ENCODE measurements at places on chromosomes 1 and 21.

- no peak for DNase-seq
Observed at GRCh38 chr1:11238311-11238710, 24.0 kb downstream of the MTOR start.

- DNase-seq = no peak
Observed at GRCh38 chr1:244163861-244164510, 112.9 kb downstream of the ZBTB18 start.

GRCh38 chr1:179323436-179323835 is 29.8 kb downstream of the SOAT1 start:
- DNase-seq = no peak

DNA sequence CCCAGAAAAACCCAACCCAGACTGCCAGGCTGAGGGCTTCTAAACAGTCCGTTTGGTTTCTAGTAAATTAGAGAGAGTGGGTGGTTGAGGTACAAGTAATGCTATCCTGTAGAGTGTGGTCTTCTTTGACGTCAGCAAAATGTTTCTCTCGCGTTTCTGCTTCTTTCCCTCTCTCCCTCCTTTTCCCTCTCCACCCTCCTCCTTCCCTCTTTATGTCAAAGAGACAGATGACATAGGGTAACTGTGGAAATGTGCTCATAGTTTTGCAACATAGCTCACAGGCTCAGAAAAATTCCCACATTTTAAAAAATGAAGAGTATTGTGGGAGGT is 158.3 kb downstream of the TOMM20 start:
- no peak for DNase-seq

DNA sequence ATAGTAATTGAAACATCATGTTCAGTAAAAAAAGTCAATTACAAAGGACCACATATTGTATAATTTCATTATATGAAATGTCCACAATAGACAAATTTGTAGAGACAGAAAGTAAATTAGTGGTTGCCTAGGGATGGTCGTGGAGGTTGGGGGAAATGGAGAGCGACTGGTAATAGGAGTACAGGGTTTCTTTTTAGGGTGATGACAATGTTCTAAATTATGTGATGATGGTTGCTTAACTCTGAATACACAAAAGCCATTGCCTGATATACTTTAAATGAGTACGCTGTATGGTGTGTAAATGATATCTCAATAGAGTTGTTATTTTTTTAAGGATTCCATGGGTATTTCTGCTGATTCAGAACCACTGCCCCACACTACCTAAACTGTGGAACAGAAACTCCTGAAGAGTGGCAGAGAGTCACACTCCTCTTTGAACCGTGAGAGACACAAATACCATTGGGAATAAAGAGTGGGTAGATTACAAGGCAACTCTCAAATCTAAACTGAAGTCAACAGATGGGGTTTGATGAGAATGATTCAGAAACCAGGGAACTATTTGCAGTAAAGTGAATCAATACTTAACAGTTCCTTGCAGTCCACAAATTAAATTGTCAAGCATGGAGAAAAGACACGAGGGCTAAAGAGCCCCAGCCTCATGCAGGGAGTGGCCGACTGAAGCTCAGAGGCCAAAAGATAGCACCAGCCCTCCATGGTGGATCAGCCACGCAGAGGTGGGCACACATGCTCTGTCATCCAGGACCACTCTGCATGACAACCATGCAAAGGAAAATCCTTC is 118.0 kb downstream of the CAPN8 start:
- no peak for DNase-seq

- DNase-seq = no peak
Observed at GRCh38 chr21:29677326-29677725, 262.5 kb downstream of the GRIK1 start.

DNA sequence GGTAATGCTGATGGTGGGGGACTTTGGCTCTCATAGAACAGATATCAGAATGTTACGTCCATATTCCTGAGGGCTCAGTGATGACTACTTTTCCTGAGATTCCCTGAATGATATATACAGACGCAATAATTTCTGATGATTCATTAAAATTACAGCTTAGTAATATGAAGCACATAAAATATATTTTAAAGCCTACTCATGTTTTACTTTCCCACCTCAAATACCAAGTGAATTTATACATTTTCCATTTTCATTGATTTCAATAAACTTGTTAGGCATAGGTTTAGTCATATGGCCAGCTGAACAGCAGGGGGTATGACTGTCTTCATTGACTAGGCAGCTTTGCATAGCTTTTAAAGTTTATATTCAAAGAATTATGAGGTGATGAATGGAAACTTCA is 26.2 kb upstream of the PDC start:
- no peak for DNase-seq

DNA sequence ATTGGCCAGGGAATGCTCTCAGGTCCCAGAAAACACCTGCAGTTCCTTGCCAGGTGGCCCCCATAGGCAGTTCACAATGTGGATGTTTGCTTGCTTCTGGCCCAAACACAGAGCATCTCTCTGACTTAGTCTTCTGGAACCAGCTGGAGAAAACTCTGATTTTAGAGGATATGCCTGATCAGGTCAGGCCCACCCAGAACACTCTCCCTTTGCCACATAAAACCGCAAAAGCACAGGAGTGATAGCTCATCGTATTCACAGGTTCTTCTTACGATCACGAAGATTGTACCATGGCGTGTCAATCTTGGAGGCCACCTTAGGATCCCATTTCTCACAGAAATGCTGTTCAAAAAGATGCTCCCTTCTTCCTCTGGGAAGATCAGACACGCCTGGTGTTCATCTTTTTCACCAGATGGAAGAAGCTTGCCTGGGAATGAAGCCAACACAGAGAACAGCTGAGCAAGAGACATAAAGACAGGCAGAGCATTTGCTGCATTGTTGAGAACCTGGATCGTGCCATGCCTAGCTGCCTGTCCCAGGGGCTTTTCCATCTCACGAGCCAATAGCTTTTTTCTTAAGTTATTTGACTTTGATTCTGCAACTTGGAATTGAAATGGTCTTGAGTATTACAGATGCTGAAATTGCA is 11.6 kb upstream of the CD247 start:
- no peak for DNase-seq

DNA sequence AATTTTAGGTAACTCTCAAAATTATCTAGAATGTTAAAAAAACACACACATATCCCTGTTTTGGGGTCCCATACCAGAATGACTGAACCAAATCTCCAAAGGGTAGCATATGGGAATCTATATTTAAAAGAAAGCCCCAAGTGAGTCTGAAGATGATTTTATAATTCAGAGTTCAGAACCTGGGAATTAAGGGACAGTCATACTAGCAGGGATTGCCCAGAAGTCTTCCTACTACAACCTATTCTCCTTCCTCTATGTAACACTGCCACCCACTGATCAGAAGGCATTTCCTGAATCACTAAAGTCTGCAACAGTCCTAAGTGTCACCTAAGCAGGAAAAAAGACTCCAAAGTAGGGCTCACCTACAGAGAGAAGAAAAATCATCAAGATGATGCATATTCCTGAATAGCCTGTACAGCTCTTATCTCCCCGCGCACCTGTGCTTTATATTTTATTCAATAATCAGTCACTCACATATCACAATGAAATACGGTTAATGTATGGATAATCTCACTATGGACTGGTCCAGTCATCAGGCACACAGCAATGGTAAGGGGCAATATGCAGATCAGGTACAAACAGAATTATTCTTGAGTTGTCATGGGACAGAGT is 4.9 kb downstream of the RGS1 start:
- DNase-seq = no peak

- DNase-seq = no peak
Observed at GRCh38 chr1:157133426-157133825, 4.8 kb downstream of the ETV3 start.

- no peak for DNase-seq
Observed at GRCh38 chr1:64505944-64506655, 36.2 kb downstream of the CACHD1 start.

- no peak for DNase-seq
Observed at GRCh38 chr1:193700710-193701355, 514.4 kb upstream of the B3GALT2 start.

DNA sequence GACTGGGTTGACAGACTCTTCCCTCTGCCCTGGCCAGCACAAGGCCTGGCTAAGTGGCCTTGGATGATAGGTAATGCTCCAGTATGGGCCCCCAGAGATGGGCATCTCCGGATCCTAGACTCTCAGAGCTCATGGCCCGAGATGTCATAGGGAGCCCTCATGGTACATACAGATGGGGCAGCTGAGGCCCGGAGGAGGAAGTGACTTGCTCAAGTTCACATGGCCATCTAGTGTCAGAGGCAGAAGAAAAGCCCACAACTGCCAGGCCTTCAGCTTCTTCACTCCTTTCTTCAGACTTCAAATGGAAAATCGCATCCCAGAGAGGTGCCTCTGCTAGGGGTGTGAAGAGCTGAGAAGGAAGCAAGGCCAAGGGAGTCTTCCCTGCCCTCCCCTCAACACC is 46.8 kb upstream of the SYNC start:
- DNase-seq = no peak

- no peak for DNase-seq
Observed at GRCh38 chr1:243693800-243694199, 156.2 kb downstream of the AKT3 start.

GRCh38 chr1:97920276-97920831 is 480 bp downstream of the DPYD start:
- no peak for DNase-seq

GRCh38 chr1:201717286-201717685 is 111.7 kb upstream of the IPO9 start:
- no peak for DNase-seq

DNA sequence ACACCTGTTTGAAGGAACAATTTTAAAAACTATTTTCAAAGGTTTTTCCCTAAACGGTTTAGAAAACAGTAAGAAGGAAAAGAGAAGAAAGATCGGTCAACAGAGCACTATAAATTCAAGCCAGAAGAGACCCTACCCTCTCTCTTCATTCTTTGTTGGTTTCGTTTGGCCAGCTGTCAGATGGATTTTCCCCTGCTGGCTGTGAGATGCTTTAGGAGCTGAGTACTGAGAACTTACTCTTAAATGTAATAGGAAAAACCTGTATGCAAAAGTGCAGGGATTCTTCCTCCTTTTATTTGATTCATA is 1.3 kb upstream of the TXNIP start:
- no peak for DNase-seq

DNA sequence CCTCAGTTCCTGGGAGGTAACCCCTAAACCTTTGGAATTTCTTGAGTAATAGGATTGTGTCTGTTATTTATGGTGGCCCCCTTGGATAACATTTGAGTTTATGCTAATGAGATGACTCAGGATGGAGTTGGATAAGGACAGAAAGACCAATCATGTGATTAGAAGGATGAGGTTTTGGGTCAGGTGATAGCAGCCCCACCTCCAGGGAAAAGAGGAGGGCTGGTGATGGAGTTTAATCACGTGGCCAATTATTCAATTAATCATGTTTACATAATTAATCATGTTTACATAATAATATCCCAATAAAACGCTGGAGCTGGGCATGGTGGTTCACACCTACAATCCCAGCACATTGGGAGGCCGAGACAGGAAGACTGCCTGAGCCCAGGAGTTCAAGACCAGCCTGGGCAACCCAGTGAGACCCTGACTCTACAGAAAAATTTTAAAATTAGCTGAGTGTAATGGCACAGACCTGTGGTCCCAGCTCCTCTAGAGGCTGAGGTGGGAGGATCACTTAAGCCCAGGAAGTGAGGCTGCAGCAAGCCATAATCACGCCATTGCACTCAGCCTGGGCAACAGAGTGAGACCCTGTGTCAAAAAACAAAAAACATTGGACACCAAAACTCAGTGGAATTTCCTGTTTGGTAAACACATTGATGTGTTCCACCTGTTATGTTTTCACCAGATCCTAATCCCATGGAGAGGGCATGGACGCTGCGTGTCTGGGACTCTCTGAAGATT is 73.3 kb downstream of the NUP210L start:
- no peak for DNase-seq

DNA sequence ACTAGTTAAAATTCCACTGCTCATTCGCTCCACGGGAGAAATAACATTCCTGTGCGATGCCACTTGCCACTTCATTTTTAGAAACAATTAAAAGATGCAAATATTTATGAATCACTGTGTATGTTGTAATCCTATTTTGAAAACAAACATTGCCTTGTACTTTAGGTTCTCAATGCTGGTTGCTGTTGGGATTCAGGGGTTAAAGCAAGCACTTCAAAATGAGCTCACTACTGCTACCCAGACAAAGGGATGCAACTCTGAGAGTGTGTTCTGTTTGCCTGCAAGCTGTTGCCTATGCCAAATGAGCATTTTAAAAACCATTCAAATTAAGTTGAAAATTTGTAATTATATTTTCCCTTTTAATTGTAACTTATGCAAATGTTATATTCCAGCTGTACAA is 87.5 kb downstream of the RWDD3 start:
- DNase-seq = no peak

DNA sequence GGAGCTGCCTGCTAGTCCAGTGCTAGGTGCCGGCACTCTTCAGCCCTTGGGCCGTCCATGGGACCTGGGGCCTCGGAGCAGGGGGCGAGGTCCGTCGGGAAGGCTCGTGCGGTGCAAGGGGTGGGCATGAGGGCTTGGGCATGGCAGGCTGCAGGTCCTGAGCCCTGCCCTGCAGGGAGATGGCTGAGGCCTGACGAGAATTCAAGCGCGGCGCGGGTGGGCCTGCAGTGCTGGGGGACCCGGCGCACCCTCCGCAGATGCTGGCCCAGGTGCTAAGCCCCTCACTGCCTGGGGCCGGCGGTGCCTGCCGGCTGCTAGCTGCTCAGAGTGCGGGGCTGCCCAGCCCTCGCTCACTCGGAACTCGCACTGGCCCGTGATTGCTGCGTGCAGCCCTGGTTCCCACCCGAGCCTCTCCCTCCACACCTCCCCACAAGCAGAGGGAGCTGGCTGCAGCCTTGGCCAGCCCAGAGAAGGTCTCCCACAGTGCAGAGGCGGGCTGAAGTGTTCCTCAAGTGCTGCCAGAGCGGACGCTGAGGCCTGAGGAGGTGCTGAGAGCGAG is 467.0 kb downstream of the AGBL4 start:
- no peak for DNase-seq

DNA sequence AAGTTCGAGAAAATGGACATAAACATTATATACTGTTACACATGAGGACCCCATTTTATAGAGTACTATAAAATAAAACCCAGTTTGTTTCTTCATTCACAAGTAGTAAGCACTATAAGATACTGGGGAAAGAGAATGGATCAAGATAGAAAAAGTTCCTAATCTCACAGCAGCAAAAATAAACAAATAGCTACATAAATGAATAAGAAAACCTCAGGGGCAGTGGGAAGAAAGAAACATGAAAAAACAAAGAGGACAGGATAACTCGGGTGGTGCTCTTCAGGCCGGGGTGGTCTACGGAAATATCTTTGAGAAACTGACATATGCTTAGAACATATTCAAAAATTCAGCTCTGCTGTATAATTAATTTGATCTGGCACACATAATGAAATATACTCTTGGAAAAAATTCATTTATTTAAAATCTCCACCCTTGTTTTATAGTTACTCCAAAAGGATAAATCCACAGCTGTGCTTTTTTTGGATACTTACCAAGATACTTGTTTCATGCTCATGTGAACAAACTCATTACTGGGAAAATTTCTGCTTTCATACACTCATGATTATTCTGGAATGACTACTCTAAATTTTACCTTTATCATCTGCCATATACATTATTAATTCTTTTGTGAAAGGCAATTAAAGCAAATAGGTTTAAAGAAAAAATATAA is 20.0 kb downstream of the CEP170 start:
- no peak for DNase-seq

- DNase-seq = no peak
Observed at GRCh38 chr21:43734928-43735229, 15.9 kb downstream of the PDXK start.

GRCh38 chr1:47830641-47831333 is 166.4 kb downstream of the TRABD2B start:
- no peak for DNase-seq

- DNase-seq = no peak
Observed at GRCh38 chr1:25848531-25848930, 10.7 kb downstream of the AUNIP start.
